ENCODE measurements at places on chromosomes 2 and 18. TPM values are rescaled to one million over a fixed set of nuclear protein-coding genes. Genes with fewer than 3 reads are reported as not detected.
A peak's percentile ranks its signal among the peaks of the same experiment; 100 is the strongest.

DNA sequence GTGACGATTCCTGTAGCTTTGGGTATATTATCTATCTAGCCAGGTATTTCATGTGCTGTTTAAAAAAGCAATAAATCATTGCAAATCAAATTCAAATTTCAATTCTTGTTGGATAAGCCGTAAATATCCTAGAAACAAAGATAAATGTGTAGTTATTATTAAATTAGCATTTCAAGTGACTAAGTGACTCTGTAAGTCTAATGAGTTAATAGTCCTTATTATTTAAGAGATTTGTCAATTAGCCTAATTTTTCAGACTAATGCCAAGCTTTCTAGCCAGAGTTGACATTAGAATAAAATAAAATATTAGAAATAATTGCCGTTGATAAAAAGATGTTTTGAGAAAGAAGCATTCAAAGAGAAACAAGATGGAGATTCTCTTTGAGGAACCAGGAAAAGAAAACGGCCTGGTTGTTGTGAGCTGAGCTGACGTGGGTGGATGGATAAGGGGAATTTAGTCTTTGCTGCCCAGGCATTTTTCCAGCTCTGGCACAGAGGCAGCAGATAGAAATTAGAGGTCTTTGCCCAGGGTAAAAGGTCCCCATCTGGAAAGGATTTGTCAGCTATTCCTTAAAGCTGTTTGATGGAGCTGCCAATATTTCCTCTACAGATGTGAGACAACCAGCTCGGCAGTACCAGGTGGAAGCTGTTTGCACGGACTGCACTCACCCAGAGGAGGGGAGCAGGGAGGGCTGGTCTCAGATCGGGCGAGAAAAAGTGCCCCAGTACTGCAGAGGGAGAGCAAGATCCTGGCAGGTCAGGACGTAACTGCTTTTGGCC, 117.3 kb upstream of the SEC11C start:
- DNase-seq = no peak

DNA sequence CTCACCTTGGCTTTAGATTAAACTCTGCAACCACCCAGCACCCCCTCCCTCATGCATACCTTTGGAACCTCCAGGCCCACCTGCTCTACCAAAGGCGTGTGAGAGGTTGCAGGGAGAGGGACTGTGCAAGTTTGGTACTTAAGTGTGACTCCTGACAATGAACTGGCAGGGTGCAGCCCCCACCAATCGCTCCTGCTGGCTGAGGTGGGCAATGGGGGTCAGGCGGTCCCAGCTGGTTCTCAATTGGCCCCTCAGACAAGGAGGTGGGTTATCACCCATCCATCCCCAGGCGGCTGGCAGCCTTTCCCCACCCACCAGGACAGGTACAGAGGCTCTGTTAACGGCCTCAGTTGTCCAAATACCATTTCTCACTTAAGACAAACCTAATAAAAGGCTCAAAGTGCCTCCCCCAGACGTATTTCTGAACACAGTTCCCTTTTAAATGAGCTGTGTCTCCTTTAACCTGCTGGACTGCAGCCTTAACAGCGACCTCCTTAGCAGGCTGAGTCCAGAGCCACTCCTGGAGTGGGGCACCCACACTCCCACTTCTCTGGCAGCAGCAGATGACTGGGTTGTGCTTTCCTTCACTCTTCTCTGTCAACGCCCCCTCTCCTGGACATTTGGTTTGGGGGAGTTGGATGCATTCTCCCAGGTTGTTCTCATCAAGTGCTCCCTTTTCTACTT, 169.2 kb upstream of the SMAD2 start:
- no peak for DNase-seq

GRCh38 chr2:115389024-115389423, 946.6 kb downstream of the DPP10 start:
- no peak for DNase-seq

- DNase-seq = peak; percentile 37
Measured at GRCh38 chr18:22539051-22539765, 121.5 kb upstream of the CTAGE1 start.

DNA sequence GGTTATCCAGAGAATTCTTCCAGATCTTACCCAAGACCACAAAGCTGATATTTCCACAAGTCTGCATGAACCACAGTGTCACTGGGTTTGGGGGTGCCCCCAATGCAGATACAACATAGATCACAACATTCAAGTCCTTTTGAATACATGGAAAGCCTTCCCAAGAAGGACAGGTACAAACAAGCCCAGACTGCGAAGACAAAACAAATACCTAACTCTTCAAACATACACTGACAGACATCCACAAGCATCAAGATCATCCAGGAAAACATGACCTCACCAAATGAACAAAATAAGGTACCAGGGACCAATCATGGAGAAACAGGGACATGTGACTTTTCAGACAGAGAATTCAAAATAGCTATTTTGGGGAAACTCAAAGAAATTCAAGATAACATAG, 93.1 kb downstream of the MDH1 start:
- DNase-seq = no peak

Gene POTEE
- not detected for total RNA-seq

- DNase-seq = peak; percentile 23
Measured at GRCh38 chr18:5895299-5895875, at the start of gene TMEM200C. TMEM200C (minus strand) TSS chr18:5895522; CDS start chr18:5892063, 3,459 bp downstream.

Gene ANKRD39
- 15.3 TPM for total RNA-seq

DNA sequence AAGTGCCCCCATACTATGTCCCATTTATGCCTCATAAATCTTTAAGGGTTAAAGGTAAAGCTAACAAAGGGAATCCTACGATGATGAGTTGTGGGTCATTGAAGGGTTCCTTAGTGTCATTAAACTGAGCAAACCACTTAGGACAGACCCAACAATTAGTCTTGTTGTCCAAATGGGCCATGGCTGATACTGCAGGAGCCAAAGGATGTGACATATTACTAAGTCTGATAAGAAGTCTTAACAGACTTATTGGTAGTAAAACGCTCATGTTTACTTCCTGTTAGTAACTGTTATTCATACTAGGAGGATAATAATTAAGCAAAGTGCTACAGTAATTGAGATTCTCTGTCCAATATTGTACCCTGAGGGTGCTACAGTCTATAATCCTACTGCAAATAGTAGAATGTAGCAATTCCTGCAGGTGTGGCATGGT, 96.8 kb downstream of the PTPN4 start:
- no peak for DNase-seq

DNA sequence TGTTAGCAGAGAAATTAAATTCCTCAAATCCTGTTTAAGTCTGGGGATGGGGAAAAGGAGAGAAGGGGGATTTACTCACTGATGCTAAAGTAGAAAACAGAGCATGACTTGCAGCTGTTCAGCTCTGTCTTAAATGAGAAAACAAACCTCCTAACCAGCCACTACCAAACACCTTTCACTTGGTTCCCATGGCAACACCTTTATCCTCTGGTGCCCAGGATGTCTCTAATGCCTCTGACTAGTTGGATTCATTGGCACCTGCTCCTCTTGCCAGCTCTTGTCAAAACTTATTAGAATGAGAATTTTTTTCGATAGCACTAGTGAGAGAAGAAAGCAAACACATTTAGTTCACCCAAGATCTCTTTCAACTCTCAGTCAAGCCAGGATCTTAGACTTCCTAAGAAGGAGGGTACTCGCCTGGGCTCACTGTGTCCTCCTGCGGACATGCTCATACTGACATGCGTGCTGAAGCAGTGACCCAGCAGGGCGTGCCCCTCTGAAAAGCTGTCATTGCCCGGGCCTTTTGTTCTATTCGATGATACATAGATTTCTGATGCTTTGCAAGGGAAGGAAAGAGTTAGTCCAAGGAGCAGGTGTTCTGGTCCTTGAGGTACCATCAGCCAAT, 656.0 kb upstream of the CELF4 start:
- DNase-seq = no peak

Gene ZNF385B
- total RNA-seq = 1.6 TPM

Gene PLB1
- 5.5 TPM for total RNA-seq

DNA sequence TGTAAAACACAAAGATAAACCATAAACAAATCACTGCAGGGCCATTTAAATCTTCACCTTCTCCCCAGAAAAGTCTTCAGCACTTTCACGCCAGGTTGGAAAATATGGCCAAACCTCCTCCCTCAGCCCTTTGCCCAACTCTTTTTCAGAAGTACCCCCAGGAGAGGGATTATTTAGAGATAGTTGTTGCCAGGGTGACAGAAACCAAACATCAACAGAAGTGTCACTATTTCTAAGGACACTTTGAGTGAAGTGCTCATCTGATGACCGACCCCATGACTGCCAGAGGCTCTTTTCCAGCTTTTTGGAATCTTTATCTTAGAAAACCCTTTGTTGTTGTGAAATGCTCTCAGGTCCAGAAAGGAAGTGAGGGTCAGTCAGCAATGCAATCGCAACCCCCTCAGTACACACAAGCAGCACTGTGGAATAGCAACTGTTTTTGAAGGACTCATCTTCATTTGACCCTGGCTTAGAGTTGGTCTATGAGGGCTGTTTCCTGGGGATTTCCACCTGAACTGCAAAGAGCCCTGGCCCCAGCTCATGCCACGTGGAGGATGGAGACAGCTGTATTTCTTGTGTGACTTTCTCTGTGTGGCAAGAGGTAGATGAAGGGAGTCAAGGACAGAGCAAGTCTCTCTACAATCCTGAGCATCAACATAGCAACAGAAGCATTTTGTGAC, 114.0 kb upstream of the STON1 start:
- DNase-seq = no peak

Gene HOXD4
- 0.67 TPM for total RNA-seq

- no peak for DNase-seq
Measured at GRCh38 chr2:216302981-216303676, 69.2 kb downstream of the MARCHF4 start.

Gene PRKAG3
- total RNA-seq = not detected

All from heart left ventricle (tissue), 16 donors.